Astrocyte (in vitro differentiated cells and primary cell): ENCODE measurements at places on chromosomes 12 and 14. TPM values are rescaled to one million over a fixed set of nuclear protein-coding genes. Genes with fewer than 3 reads are reported as not detected.

TAS2R50 gene
- 0.60 and 1.2 TPM in 2 replicates for total RNA-seq

CNPY2 gene
- total RNA-seq = 187 and 202 TPM in 2 replicates

CAPRIN2 gene
- total RNA-seq = 20.2 and 23.1 TPM in 2 replicates

DNA sequence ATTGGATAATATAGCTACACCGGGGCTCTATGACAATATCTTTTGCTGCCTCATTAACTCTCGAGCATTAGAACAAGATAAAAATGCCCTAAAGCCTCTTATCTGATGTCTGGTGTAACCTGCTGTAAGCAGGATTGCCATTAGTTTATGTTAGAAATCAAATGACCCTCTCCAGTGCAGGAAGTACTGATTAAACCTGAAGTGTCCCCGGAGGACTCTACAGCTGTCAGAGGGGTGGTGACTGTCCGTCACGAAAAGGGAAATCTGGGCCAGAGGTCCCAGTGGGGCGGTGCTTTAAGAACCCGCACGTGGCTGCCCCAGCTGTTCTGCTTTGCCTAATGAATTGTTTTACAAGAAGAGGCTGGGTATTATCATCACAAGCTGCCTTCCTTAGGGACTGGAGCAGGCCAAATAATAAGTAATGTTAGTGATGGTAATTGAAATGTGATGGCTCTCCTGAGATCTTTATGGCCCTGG lies 55.7 kb downstream of the LIN52 start:
- H3K36me3 ChIP-seq = no peaks in the 10 kb centered on the region
- no peaks in the 10 kb centered on the region for H3K27me3 ChIP-seq
- H3K4me3 ChIP-seq = no peak overlapping the region
- H3K27ac ChIP-seq = no peak overlapping the region
- no peaks in the 10 kb centered on the region for H3K4me1 ChIP-seq
- DNase-seq = no peak

- no peak overlapping the region for H3K4me3 ChIP-seq
- no peak overlapping the region for H3K27ac ChIP-seq
- H3K4me1 ChIP-seq = no peaks in the 10 kb centered on the region
- no peaks in the 10 kb centered on the region for H3K27me3 ChIP-seq
- DNase-seq = no peak
These were observed 124.7 kb downstream of the SLC15A4 start for GRCh38 chr12:128699106-128699505.

GRCh38 chr14:51386983-51387735 lies 147.1 kb downstream of the TMX1 start:
- no peaks in the 10 kb centered on the region for H3K36me3 ChIP-seq
- no peak overlapping the region for H3K27ac ChIP-seq
- DNase-seq = no peak
- H3K4me1 ChIP-seq = no peaks in the 10 kb centered on the region

DNA sequence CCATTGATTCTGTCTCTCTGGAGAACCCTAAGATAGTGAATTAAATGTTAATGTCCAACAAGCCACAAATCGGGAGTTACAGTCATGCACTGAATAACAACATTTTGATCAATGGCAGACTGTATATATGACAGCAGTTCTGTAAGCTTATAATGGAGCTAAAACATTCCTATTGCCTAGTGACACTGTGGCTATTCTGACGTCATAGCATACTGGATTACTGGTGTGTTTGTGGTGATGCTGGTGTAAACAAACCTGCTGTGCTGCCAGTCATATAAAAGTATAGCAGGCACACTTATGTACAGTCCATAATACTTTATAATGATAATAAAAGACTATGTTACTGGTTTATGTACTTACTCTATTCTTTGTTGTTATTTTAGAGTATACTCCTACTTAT lies 56.7 kb upstream of the BICD1 start:
- H3K4me1 ChIP-seq = peaks cover 4% of the 10 kb centered on the region
- H3K4me3 ChIP-seq = no peak overlapping the region
- H3K36me3 ChIP-seq = no peaks in the 10 kb centered on the region
- no peaks in the 10 kb centered on the region for H3K27me3 ChIP-seq
- DNase-seq = no peak
- no peak overlapping the region for H3K27ac ChIP-seq

DNA sequence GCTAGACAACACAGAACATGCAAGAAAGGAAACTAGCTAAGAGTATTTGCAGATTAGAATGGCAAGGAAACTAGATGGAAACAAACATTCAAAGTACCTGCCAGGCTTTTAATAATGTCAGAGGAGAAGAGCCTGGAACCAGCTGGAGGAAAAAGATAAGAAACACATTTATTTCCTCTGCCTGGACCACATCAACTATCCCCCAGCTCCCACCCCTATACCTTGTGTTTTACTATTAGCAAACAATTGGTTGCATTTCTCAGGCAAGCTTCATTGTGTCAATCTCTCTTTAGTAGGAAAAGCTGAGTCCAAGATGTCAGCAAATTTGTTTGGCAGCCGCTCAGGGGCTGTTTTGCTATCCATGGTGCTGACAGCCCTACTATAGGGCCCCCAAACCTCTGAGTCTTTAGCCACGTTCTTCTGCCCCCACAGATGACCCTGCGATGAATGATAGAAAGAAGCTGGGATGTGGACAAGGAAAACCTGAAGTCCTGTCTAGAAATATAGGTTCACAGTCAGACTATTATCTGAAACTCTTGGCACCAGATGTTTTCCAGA lies 11.6 kb upstream of the SYNDIG1L start:
- peaks cover 21% of the 10 kb centered on the region for H3K27me3 ChIP-seq
- H3K36me3 ChIP-seq = no peaks in the 10 kb centered on the region
- no peak for DNase-seq
- H3K27ac ChIP-seq = no peak overlapping the region

DNA sequence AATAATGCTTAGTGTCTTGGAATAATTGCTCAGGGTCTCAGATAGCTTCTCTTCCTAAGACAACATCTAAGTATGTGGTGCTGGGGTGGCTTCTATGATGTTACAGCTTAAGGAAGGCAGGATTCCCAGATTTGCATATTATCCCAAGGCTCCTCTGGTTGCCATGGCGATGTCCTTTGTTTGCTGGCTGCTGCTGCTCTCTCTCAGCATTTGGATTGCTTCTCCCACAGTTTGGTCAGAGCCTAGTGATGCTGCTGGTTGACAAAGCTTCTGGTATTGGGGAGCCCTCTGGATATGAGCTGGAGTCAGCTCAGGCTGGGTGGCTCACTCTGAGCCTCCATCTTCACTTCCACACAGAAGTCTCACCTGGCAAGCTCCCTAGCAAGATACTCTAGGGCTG lies 56.4 kb upstream of the FBXO33 start:
- peaks cover 18% of the 10 kb centered on the region for H3K4me1 ChIP-seq
- H3K36me3 ChIP-seq = no peaks in the 10 kb centered on the region
- no peak for DNase-seq
- H3K4me3 ChIP-seq = no peak overlapping the region

DNA sequence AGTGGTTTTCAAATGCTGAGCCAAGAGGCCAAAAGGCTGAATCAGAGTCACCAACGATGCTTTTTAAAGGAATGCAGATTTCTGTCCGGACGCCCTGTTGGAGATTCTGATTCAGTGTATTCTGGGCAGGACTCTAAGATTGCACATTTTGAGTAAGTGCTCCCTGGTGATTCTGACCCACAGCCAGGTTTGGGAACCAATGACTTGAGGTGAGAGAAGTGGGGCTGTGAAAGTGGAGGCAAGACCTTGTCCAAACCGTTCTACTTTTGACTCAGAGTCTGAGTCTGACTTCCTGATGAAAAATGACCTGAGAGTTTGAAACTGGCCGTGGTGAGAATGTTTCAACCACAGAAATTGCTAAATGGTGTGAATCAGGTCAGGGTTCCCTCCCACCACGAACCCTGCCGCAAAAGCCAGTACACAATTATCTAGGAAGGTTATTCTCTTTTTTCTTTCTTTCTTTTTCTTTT lies 90.2 kb downstream of the NTN4 start:
- H3K27me3 ChIP-seq = no peaks in the 10 kb centered on the region
- no peaks in the 10 kb centered on the region for H3K36me3 ChIP-seq
- H3K4me3 ChIP-seq = no peak overlapping the region
- H3K27ac ChIP-seq = peak overlapping the region; percentile 49
- DNase-seq = peak; percentile 99
